ENCODE measurements at places on chromosomes 11 and 22.

GRCh38 chr11:46347637-46348311 is 511 bp downstream of the DGKZ start:
- no peak for DNase-seq

DNA sequence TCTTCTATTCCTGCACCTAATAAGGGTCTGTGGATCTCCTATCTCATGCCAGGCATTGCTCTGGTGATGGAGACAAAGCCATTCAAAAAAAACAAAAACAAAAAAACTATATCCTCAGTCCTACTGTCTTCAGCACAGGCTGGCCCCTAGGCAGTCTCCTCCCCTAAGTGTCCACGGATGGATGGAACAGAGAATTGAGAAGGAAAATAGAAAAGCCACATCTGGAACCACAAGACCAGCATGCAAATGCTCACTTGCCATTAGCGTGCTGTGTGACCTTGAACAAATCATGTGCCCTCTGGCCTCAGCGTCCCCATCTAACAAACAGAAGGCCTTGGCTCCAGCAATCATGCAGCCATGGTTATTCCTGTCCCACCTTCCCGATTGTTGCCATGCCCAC is 32.7 kb upstream of the CD82 start:
- no peak for DNase-seq

GRCh38 chr11:19676475-19677380 is 35.9 kb upstream of the NAV2 start:
- DNase-seq: no peak

DNA sequence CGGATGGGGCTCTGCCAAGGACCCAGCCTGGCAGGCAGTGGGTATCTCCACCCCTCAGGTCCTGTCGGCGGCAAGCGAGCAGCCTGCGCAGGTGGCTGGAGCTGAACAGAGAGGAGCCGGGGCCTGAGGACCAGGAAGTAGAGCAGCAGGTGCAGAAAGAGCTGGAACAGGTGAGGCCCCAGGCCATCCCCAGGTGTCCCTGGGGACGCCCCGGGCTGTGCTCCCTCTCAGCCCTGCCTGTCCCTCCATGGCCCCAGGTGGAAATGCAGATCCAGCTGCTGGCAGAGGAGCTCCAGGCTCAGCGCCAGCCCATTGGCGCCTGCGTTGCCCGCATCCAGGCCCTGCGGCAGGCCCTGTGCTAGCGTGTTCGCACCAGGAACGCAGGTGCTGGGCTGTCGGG is 44.0 kb downstream of the PISD start:
- DNase-seq: no peak

GRCh38 chr11:73330569-73331093 is 22.6 kb downstream of the ARHGEF17 start:
- DNase-seq: no peak

GRCh38 chr22:36185828-36186624 is 15.6 kb downstream of the APOL4 start:
- no peak for DNase-seq

- no peak for DNase-seq
Observed at GRCh38 chr22:28798810-28799605, 1.4 kb downstream of the XBP1 start.

DNA sequence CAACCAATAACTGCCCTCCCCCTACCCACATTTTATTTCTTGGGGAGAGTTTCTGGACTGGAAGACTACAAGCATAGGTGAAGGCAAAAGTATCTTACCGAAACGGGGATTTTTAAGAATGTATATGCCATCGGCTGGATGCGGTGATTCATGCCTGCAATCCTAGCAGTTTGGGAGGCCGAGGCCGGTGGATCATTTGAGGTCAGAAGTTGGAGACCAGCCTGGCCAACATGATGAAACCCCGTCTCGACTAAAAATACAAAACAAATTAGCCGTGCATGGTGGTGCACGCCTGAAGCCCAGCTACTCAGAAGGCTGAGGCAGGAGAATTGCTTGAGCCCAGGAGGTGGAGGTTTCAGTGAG is 20.8 kb upstream of the SLN start:
- no peak for DNase-seq

- DNase-seq: no peak
Observed at GRCh38 chr11:30855383-30856006, 269.3 kb upstream of the MPPED2 start.

- no peak for DNase-seq
Observed at GRCh38 chr22:39317084-39317774, 2.2 kb downstream of the RPL3 start.

- no peak for DNase-seq
Observed at GRCh38 chr22:36439481-36440271, 41.8 kb downstream of the TXN2 start.

DNA sequence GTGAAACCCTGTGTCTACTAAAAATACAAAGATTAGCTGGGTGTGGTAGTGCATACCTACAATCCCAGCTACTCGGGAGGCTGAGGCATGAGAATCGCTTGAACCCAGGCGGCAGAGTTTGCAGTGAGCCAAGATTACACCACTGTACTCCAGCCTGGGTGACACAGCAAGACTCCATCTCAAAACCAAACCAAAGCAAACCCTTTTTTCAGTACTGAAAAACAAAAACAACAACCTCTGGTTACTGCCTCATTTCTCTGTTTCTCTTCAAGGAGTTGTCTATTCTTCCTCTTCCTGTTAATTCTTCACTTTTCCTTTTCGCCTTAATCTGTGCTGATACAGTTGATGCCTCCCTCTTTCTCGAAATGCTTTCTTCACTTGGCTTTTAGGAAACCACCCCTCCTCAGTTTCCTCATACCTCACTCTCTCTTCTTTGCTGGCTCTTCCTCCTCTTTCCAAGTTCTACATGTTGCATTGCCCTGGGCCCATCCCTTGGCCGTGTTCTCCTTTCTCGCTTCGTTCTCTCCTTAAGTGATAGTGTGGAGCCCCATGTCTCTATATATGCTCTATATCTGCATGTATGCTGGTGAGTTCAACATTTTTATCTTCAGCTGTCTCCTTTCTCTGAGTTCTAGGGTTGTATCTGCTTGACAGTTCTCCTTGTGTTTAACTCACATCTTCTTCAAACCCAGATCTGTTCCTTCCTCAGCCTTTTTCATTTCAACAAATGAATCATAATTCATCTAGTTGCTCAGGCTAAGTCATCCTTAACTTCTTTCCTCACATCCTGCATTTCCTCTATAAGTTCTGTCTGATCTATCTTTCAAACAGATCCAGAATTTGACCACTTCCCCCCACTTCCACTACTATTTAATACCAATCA is 37.1 kb downstream of the NUCB2 start:
- no peak for DNase-seq

- no peak for DNase-seq
Observed at GRCh38 chr11:121696177-121696871, 243.6 kb upstream of the SORL1-AS1 start.

- DNase-seq: no peak
Observed at GRCh38 chr11:123587044-123587443, 67.4 kb downstream of the SCN3B start.

DNA sequence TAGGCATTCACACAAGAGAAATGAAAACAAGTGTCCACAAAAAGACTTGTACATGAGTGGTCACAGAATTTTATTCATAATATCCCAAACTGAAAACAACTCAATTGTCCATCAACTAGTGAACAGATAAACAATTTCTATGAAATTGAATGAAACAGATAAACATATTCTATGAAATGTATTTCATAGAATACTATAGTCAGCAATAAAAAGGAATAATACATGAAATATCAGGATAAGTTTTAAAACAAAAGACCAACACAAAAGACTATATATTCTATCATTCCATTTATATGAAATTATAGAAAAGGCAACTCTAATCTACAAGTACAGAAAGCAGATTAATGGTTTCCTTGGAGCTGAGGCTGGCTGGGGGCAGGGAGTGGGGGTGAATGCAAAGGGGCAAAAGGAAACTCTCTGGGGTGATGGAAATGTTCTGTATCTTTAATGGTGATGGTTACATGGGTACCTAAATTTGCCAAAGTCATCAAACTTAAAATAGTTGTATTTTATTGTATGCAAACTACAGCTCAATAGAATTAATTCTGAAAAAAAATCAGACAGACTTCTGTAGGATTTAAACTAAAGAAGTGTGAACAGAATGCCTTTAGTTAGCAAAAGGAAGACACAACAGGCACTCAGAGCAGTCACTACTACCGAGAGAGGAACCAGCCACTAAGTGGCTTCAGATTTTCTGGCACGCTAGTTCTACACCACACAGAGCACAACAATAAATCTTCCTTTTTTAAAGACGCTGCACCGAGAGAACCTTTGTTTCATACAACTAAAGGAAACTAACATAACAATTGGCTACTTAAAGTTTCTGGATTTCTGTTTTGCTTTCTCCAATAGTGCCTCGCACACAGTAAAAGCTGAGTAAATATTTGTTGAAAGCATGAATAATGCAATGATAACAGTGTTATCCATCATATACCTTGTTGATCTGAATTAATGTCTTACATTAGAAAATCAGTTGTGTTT is 15.4 kb downstream of the CCDC34 start:
- no peak for DNase-seq

DNA sequence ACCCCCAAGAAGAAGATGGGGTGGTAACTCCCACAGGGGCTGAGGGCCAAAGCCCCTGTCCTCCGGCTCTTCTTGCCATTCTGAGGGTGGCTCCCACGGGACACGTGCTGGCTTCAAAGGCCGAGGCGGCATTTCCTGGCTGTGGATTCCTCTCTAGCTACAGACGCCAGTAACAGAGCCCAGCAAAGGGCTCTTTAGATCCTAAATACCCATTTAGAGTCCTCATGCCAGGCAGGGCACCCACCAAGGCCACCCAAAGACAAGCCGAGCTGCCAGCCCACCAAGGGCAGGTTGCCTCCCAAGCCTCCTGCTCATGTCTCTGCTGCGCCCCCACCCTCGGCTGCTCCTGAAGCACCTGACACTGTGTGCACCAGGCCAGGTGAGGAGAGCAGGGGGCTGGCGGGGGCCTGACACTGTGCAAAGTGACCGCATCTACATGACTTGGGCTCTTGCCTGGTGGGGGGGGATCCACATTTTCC is 5.7 kb downstream of the LRFN4 start:
- DNase-seq: no peak

DNA sequence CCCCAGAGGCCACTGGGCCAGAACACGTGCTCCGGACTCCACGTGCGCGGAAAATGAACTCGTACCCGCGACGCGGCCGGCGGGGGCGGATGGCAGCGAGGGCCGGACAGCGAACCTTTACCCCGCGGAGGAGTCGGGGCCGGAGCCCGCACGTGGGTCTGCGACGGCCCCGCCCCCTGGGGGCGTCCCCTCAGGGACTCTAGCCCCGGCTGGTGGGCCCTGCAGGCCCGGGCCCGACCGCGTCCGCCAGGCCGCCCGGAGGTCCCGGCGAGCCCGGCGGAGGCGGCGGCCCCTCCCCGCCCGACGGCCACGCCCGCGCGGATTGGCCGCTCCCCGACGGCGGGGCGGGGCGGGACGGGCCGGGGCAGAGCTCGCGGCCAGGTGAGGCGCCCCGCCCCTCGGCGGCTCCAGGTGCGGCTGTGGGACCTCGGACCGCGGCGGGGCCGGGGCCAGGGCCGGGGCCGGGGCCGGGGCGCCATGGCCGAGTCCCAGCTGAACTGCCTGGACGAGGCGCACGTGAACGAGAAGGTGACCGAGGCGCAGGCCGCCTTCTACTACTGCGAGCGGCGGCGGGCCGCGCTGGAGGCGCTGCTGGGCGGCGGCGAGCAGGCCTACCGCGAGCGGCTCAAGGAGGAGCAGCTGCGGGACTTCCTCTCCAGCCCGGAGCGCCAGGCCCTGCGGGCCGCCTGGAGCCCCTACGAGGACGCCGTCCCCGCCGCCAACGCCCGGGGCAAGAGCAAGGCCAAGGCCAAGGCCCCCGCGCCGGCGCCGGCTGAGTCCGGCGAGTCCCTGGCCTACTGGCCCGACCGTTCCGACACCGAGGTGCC is at the start of gene FAM83F:
Gene FAM83F (plus strand): TSS at position 389 of the 827 bp plus-strand sequence. CDS start 89 bp downstream, at position 478.
- no peak for DNase-seq

- DNase-seq: no peak
Observed at GRCh38 chr22:28505416-28506149, 174.1 kb downstream of the TTC28 start.

DNA sequence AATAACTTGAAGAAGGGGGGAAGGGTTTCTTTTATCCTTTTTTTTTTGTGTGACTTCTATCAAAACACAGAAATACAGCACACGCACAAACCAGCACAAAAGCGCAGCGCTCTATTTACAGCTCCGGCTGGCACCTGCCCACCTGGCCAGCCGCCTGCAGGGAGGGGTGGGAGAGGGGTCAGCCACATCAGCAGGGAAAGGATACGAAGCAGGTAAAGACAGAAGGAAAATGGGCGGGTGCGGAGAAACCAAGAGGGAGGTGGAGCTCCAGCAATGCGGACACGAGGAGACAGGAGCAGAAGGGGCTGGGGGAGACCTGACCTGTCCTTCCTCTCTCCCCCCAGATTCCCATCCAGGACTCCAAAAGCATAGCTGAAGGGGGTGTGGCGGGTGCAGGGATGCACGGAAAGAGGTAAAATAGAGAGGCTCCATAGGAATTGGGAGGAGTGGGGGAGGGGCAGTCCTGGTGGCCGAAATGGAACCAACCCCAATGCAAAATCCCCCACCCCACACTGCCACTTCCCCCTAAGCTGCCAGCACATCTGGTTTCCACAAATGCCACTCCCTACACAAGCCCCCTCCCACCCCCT is 14.1 kb downstream of the CXCR5 start:
- no peak for DNase-seq

DNA sequence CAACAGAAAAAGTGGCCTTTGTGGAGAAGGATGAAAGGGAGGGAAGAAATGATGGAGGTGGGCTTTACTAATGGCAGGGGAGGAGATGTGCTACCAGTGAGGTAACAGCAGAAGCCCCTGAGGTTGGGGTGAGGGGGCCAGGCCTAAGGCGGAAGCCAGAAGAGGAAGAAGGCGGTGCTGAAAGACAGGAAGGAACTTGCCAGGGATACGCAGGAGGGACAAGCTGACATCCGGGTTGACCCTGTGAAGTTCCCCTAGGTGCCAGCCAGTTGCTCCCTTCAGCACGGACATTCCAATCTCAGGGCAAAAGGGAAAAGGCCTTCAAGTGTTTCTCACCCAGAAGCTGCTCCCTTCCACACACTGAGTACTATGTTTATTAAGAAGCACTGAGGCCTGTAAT is 2.3 kb upstream of the TIRAP start:
- DNase-seq: no peak

- no peak for DNase-seq
Observed at GRCh38 chr11:27571154-27571810, 64.7 kb upstream of the LIN7C start.

DNA sequence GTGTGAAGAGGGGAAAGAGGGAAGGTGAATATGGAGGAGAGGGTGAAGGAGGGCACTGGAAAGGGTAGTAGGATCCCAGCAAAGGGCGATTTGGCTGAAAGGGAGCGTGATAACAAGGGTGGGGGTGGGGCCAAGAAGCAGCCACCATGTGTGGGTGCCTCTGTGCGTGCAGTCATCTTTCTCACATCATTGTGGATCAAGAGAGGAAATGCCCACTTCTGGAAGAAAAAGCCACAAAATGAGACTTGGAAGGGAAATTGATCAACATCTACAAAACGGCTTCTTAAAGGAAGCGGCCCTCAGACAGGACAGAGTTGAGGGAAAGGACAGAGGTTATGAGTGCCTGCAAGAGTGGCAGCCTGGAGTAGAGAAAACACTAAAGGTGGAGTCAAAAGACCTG is 1.2 kb upstream of the CXCR5 start:
- no peak for DNase-seq

Data from activated effector memory CD4-positive, alpha-beta T cell treated with Interleukin-2 at 50 U/mL for 16 hours (primary cell).